ENCODE measurements at places on chromosomes 3 and 15.
A peak's percentile ranks its signal among the peaks of the same experiment; 100 is the strongest.

GRCh38 chr15:66803182-66803729 is 101.2 kb downstream of the SMAD6 start:
- peak; percentile 48 for DNase-seq

DNA sequence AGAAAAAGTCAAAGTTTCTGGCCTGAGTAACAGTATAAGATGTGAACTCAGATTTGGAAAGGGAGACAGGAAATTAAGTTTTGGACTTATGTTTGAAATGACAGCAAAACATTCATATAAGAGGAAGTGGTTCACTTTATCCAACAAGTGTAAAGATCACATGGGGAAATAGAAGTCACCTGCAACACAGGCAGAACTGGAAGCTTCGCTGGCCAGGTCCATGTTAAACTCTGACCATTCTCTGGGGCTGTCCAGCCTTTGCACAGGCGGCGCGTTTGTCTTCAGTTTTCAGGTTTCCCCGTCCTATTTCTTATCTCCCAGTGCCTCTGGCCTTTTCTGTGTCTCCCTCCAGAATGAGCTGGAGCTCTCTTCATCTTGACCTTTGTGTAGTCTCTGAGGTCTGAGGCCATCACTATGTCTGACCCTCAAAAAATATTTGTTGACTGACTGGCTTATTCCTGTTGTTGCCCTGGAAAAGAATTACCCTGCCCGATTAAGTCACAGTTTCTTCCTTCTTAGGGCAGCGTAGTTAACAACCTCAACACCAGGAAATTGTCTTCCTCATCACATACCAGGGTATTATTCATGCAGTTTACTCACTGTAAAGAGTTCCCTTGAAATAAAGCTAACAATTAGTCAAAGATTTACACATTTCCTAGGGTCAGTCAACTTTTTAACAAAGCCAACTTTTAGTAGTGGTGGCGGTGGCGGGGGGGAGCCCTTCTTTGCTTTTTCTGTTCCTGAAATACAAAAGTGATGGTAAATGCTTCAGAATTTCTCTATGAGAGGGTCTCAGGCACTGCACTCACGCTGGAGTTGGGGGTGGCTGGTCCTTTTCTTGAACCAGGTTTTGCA is 959 bp upstream of the RASA2 start:
- peak; percentile 73 for DNase-seq

GRCh38 chr15:25464784-25465183 is 26.0 kb upstream of the UBE3A start:
- DNase-seq = no peak

- no peak for DNase-seq
Observed at GRCh38 chr3:134883697-134884385, 88.8 kb downstream of the EPHB1 start.

DNA sequence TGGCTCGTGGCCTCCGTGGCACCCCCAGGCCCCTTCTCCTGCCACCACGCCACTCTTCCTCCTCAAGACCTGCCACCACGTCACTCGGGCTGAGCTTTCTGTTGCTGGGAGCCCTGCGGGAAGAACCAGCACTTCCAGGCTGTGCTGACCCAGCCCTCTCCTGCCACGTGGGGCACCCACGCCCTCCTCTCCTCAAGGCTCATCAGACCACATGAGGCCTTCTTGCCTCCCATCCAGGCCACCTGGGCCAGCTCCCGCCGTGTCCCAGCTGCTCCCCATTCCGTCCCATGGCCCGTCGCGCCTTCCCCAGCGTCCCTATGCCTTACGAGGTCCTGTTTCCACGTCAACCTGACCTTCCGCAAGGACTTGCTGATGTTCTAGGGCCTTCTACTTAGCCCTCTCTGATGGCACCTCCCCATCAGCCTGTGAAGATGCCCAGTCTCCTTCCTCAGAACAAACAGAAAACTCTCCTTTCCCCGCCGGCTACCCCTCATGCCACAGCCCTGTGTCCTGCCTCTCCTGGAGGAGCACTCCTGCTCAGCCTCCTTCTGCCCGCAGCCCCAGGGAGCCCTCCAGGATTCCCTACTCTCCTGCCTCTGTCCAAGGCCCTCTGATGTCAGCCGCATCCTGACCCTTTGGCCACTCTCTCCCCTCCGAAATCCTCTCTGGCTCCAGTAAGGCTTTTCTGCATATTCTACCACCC is 71.1 kb upstream of the BLM start:
- no peak for DNase-seq

All from suppressor macrophage (primary cell).